ENCODE measurements at places on chromosomes 12 and 14.

GRCh38 chr12:86331457-86331856 is 75.3 kb upstream of the MGAT4C start:
- DNase-seq, result no peak

GRCh38 chr14:66094001-66094727 is 392.0 kb upstream of the CCDC196 start:
- no peak for DNase-seq

DNA sequence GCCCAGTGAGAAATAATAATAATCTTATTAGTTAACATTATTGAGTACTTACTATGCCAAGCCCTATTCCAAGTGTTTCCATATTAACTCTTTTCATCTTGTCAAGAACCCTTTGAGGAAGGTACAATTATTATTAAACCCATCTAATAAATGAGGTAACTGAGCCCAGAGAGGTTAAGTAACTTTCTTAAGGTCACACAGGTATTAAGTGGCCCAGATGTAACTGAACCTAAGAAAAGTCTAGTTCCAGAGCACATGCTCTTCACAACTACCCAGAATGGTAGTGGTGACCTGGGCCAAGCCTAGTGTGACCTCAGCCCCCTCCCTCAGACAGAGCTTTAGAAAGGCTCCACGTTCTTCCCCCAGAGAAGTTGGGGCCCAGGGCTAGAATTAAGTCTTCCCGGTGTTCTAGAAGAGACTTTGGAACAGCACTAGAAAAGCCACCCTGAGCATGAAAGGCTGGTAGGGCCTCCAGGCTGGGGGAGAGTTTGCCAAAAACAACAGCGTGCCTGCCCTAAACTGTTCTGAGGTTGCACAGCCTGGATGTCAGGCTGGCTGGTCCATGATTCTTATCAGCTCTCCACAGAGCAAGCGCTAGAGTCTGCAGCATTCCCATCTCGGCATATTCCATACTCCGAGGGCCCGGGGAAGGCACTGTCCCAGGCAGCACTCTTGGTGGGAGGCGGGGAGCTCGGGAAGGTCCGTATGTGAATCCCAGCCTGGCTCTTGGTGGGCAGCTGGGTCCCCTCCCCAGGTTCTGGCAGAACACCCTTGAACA is 41.3 kb upstream of the CTDSP2 start:
- no peak for DNase-seq

GRCh38 chr14:93347850-93348249 is 868 bp downstream of the COX8C start:
- DNase-seq, result no peak
